ENCODE measurements at places on chromosomes 13 and 19. TPM values are rescaled to one million over a fixed set of nuclear protein-coding genes. Genes with fewer than 3 reads are reported as not detected.

GRCh38 chr19:19381007-19381926 is 24.2 kb upstream of the GATAD2A start:
- no peak for DNase-seq

DNA sequence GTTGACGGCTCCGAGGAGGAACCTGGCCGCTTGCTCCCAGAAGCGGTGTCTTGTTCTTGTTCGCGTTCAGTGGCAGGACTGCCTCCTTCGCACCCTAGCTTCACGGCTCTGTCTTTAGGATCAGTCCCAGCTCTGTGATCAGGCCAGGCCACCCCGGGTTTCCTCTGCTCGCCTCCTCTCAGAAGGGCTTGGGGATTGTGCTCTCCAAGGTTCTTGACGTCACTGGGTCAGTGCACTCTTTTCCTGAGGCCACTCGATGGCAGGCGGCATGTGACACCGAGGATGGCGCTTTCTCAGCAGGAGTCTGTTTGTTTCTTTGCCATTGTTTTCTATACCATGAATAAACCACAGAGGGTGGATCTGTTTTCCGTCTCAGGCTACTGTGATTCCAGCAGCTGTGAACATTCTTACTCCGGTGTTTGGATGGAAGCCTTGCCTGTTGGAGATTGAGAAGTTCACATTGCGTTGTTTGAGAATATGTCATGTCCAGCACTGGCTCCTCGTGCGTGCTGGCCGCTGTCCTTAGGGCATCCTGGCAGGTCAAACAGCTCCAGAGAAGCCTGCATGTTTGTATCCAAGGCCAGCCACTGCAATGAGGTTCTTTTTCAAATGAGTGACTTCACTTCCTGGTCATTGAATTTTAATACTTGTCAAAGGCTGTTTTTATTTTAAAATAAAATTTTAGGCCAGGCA is 44.5 kb downstream of the SLC7A9 start:
- DNase-seq, result no peak

GRCh38 chr13:53415135-53415534 is 386.5 kb downstream of the OLFM4 start:
- DNase-seq, result no peak

- DNase-seq, result no peak
Measured at GRCh38 chr19:49844138-49845095, 6.5 kb upstream of the PTOV1 start.

CGB5 gene
- 0.44 TPM for total RNA-seq
